ENCODE measurements at places on chromosomes 5 and 9. TPM values are rescaled to one million over a fixed set of nuclear protein-coding genes. Genes with fewer than 3 reads are reported as not detected.

The SPATA31D4 gene
- not detected for total RNA-seq

The SV2C gene
- not detected for total RNA-seq

The OTP gene
- total RNA-seq, result 0.05 TPM

The IQGAP2 gene
- total RNA-seq, result 1.8 TPM

The PCDHA9 gene
- total RNA-seq, result not detected

The HMCN2 gene
- 0.12 TPM for total RNA-seq

The IFNE gene
- 1.8 TPM for total RNA-seq

The PCDHB13 gene
- total RNA-seq, result 0.05 TPM

The PHYHD1 gene
- 0.23 TPM for total RNA-seq

The GPX8 gene
- total RNA-seq, result 34.0 TPM

The PCDHGA10 gene
- not detected for total RNA-seq

The SH3TC2 gene
- 0.41 TPM for total RNA-seq

The SEC61B gene
- 307 TPM for total RNA-seq

The PGM5 gene
- total RNA-seq, result not detected

The OCLN gene
- total RNA-seq, result 9.8 TPM

The UBLCP1 gene
- total RNA-seq, result 33.6 TPM

The ADRB2 gene
- 0.92 TPM for total RNA-seq

The EPB41L4B gene
- total RNA-seq, result 17.8 TPM

The SLC6A19 gene
- total RNA-seq, result 0.22 TPM
